Fibroblast of gingiva (primary cell): ENCODE measurements at places on chromosomes 7 and 10.

DNA sequence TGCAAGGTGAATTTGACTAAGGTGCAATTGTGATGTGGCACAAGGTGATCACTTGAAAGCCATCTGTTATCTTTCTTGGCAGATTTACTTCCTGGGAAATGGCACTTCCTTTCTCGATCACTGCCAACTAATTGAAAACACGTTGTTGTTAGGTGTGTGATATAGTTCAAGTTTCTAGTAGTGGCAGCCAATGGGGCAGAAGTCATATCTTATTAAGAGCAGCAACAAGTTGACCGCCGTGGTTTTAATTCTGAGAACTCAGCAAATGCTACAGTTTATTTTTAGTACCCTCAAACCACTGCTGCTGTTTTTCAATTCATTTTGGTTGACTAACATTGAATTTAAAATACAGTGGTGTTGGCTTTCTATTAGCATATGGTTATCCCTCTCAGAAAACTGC lies 1.6 kb downstream of the CHN2 start:
- no peak for DNase-seq

DNA sequence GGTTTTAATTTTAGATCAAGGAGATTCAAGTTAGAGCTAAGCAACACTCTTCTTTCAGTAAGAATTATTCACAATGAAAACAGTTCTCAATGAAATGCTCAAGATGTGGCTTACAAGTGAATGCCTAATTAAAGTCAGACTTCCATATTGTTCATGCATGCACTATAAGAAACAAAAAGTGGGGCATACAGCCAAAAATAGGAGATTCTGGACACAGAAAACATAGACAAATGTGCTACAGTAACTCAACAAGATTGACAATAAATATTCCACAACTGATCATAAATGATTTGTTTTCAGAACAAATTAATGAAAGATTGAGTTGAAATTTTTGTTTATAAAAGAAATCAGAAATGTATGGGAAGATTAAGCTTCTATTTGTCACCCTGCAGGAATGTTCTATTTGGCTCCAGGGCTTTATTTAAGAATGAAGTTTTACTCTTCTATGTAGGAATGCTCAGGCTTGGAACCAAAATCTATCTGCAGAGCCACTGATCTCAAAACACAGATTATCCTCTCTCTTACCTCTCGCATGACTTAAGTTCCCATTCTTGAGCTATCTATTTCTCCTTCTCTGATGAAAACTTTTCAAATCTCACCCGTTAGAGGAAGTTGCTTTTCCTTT lies 89.0 kb upstream of the PIP4K2A start:
- DNase-seq = peak; percentile 75

GRCh38 chr10:52020702-52021101 lies 293.4 kb upstream of the DKK1 start:
- no peak for DNase-seq

DNA sequence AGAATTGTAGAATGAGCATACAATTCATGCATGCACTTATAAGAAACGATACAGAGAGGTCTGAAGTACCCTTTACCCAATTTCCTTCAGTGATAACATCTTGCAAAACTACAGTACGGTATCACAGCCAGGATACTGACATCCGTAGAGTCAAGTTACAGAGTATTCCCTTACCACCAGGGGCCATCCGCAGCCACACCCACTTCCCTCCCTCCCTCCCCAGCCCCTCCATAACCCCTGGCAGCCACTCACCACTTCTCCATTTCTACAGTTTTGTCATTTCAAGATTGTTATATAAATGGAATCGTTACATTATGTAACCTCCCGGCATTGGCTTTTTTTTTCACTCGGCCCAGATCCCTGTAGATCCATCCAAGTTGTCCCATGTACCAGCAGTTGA lies 113.6 kb upstream of the RET start:
- DNase-seq = no peak

GRCh38 chr7:2761131-2761624 lies 73.2 kb downstream of the AMZ1 start:
- peak; percentile 63 for DNase-seq

- DNase-seq = no peak
Measured at GRCh38 chr7:123916240-123916724, 8.8 kb upstream of the SPAM1 start.

DNA sequence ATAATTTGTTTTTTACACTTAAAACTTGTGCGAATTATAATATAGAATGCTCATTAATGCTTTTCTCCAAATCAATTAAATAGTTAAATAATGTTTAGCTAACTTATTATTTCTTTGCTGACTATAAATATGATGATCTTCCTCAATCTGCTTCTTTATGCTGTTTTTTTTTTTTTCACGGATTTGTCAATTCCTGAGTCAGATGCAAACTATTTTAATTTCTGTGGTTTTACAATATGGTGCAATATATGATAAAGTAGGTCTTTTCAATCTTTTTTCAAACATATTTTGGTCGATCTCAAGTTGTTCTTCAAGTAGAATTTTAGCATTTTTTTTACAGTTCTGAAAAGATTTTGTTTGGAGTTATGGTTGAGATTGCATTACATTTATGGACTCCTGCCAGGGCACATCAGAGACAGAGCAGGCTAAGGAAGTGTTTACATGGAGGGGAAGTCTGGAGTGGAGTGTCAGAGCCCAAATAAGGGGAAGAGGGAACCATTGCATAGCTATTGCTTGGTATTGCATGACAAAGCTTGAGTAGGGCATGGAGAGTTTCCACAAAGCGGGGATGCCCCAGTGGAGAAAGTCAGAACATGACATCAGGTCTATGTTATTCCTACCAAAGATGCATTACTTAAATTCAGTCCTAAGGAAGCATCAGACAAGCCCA lies 204.4 kb downstream of the OTUD1 start:
- peak; percentile 56 for DNase-seq

- no peak for DNase-seq
Measured at GRCh38 chr10:126012485-126012884, 116.1 kb downstream of the FANK1 start.
